ENCODE measurements at places on chromosomes 12 and 14.

- no peak for DNase-seq
Measured at GRCh38 chr14:98725191-98725590, 546.8 kb downstream of the BCL11B start.

DNA sequence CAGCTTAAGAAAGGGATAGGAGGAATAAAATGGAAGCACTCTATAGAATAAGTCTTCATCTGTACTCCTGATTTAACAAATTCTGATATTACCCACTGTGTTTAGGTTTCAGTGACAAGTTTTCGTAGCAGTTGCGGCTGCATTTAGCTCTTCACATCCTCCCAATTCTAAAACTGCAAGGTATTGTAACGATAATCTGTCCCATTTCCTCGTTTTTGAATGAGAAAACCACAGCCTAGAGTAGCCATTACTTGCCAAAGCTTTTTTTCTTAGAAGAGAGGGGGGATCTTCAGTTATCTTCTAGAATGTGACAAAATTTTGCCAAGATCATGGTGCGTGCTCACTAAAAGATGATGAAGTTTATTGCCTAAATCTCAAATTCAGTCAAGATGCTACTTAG is 155.8 kb downstream of the PDE3A start:
- DNase-seq, result no peak

DNA sequence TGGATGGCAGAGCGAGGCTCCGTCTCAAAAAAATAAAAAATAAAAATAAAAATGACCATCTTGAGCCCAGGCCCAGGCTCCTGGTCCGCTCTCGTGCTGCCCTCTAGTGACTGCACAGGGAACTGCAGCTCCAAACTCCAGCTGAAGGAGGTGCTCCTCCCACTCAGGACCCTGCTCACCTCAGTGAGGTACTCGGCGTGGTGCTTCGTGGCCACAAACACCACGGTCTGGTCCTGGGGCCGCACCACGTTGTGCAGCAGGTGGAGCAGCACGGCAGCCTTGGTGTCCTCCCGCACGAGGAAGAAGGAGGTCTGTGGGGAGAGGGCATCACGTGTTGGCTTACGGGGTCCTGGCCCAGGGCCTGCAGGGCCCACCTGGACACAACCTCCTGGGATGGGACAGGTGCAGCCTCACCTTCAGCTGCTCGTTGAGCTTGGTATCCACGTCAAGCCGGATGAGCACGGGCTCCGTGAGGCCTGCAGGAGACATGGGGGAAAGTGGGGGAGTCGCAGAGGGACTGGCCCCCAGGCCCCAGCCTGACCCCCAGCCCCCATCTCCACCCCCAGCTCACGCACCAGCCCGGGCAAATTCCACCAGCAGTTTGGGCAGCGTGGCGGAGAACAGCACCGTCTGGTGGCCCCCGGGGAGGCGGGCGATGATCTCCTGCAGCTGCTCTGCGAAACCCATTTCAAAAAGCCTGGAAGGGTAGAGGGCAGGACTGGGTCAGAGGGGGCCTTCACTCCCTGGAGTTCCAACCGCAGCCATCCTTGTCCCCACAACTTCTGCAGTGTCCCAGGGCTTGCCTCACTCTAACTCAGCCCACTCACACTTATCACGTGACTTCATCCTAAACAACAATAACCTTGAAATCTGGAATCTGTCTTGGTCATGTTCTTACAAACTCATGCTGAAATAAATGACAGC is 10.6 kb downstream of the DDX54 start:
- peak; percentile 22 for DNase-seq

GRCh38 chr12:47941871-47942613 is 21.4 kb upstream of the TMEM106C start:
- DNase-seq, result no peak

DNA sequence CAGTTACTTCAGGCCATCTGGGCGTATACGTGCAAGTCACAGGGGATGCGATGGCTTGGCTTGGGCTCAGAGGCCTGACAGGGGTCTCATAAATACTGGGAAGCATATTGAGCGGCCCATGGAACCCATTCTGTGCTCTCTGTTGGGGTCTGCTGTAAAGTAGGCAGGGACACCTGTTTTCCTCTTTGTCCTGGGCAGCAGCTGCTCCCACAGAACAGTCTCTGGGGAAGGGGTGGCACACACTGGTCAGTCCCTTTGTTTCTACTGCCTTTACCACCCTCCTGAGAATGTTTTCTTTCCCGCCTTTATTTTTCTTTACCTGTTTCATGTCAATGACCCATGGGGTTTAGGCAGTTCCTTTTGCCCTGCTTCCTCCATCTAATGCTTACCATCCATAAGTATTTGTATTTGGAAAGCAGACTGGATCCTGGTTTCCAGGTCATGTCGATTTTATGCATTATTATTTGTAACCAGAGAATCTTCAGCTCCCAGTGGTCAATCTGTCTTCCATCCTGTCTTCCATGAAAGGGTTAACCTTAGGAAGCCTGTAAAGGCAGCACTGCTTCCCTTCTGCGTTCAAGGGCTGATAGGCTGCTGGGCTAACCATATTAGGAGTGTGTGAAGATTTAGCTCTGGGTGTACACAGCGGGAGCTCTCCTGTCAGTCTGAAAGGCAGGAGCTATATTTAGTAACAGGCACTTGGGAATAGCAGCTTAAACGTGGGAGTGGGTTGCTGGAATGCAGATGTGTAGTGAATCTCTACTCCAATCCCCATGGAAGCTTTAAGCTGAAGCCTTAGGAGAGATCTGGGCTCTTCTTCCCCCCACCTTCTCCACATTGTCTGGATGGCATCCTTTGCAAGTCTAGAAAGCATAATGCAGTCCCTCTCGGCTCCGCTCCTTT is 124.0 kb downstream of the DYRK2 start:
- no peak for DNase-seq

GRCh38 chr12:53207042-53207441 is at the start of gene ITGB7:
ITGB7 (minus strand) TSS chr12:53207251; CDS start chr12:53200443, 6,808 bp downstream.
- DNase-seq, result no peak

DNA sequence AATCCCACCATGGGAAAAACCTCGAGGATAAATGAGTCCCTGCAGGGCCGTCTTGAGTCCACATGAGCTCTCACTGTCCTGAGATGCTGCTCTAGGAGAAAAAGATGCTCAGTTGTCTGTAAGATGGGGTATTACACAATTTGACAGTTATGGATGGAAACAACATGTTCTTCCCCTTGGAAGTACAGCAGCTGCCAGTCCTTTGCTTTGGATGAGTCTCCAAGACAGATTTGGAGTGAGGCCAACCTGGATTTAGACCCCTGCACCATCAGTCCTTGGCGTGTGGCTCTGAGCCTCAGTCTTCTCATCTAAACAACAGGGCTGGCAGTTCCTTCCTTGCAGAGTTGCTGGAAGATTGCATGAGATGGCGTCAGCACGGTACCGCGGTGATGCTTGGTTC is 309.1 kb upstream of the FKBP4 start:
- no peak for DNase-seq

Data from cerebellar nuclear complex (tissue), 1 donor.